ENCODE measurements at places on chromosomes 5 and 9. TPM values are rescaled to one million over a fixed set of nuclear protein-coding genes. Genes with fewer than 3 reads are reported as not detected.

Gene ANKRA2
- 13.4 TPM for total RNA-seq

Gene SCAI
- 10.7 TPM for total RNA-seq

Gene SLC25A2
- 0.84 TPM for total RNA-seq

Gene HMCN2
- not detected for total RNA-seq

Gene PCDHB2
- not detected for total RNA-seq

Gene PTPRD
- not detected for total RNA-seq

Gene GZMA
- total RNA-seq, result 365 TPM

Gene CA9
- total RNA-seq, result 0.50 TPM

Gene SAPCD2
- total RNA-seq, result 57.0 TPM

Gene BARX1
- not detected for total RNA-seq

Gene ANKRD33B
- 4.6 TPM for total RNA-seq

Gene APBA1
- 0.13 TPM for total RNA-seq

Gene PHF19
- 273 TPM for total RNA-seq

Gene SH3PXD2B
- 0.21 TPM for total RNA-seq

Gene NR4A3
- total RNA-seq, result 0.29 TPM

Gene ACTBL2
- not detected for total RNA-seq

Gene PDE6A
- total RNA-seq, result not detected

Gene GDA
- not detected for total RNA-seq

Gene IFNA2
- total RNA-seq, result not detected

Gene NR5A1
- total RNA-seq, result not detected

Gene PCA3
- not detected for total RNA-seq

Gene KIF12
- total RNA-seq, result not detected

Gene IRX2
- not detected for total RNA-seq

Gene GAS1
- not detected for total RNA-seq

Gene TMC1
- total RNA-seq, result not detected

Gene IFNK
- not detected for total RNA-seq

Gene CCDC192
- total RNA-seq, result not detected

Gene DNAH5
- total RNA-seq, result not detected

Gene STRBP
- total RNA-seq, result 26.5 TPM

Gene SV2C
- total RNA-seq, result not detected

Gene TRPM3
- not detected for total RNA-seq

Gene PAX5
- 0.34 TPM for total RNA-seq

Gene C5orf52
- total RNA-seq, result not detected

Gene AQP3
- 31.4 TPM for total RNA-seq

Gene GFI1B
- not detected for total RNA-seq

Gene UGT3A2
- not detected for total RNA-seq

Gene BAAT
- not detected for total RNA-seq

Gene GPR150
- total RNA-seq, result 0.74 TPM

Gene EGR1
- total RNA-seq, result 8.9 TPM

Gene SOHLH1
- not detected for total RNA-seq

Gene DDX4
- total RNA-seq, result 0.23 TPM

Gene QRFP
- not detected for total RNA-seq

Gene TRIM7
- total RNA-seq, result 1.5 TPM

Gene NME5
- total RNA-seq, result not detected

Gene CYSRT1
- 0.42 TPM for total RNA-seq

Gene CDH9
- total RNA-seq, result not detected

Gene TAS2R1
- not detected for total RNA-seq

Gene AHRR
- 56.1 TPM for total RNA-seq

Gene LCN15
- total RNA-seq, result not detected

Gene FOXD4L6
- not detected for total RNA-seq

Gene TMEM38B
- total RNA-seq, result 6.4 TPM

Gene LAMC3
- not detected for total RNA-seq

Gene WDR38
- not detected for total RNA-seq

Gene CER1
- not detected for total RNA-seq

Gene SLC45A2
- total RNA-seq, result not detected

Gene SHOC1
- not detected for total RNA-seq

Gene PTGR1
- total RNA-seq, result not detected

Gene SLIT3
- not detected for total RNA-seq

Gene PCDHB9
- total RNA-seq, result not detected
